ENCODE measurements at places on chromosomes 3 and 15.

- DNase-seq, result no peak
These were observed 29.8 kb upstream of the MB21D2 start for GRCh38 chr3:192947421-192947820.

- DNase-seq, result no peak
These were observed 409.8 kb downstream of the NTRK3 start for GRCh38 chr15:87846746-87847145.

DNA sequence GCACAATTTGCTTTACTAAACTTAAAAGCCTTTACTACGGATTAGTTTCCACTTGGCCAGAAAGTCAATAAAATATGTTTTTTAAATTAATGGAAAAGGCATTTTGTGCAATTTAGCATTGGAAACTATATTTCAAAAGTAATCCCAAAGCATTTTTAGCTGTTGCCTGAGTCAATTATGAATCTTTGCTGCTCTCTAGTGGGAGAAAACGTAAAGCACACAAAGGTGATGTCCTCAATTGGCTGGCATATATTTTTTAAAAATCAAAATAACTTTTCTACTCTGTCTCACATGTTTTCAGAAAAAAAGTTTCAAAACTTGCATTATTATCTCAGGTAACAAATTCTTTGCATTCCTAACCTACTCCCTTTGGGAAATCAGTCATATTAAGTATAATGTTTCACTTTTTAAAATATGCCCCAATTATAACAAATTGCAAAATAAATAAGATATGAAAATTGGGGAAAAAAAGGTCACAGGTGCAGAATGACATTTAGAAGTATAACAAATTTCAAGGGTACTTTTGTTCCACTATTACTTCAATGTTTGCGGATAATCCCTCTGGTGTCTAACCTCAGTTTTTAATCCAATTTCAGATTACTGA is 47.2 kb upstream of the TEX55 start:
- DNase-seq, result peak; percentile 51

GRCh38 chr15:35485411-35485810 is 60.6 kb downstream of the DPH6 start:
- DNase-seq, result no peak

- no peak for DNase-seq
These were observed 166.3 kb downstream of the NECTIN3 start for GRCh38 chr3:111237946-111238345.

- DNase-seq, result no peak
These were observed 80.4 kb upstream of the TGFBR2 start for GRCh38 chr3:30526031-30526430.
